ENCODE measurements at places on chromosomes 11 and 22. TPM values are rescaled to one million over a fixed set of nuclear protein-coding genes. Genes with fewer than 3 reads are reported as not detected.

The B3GAT1 gene
- total RNA-seq: not detected

The MAPK8IP1 gene
- 5.8 TPM for total RNA-seq

The UBE4A gene
- 40.5 TPM for total RNA-seq

The TAF6L gene
- 27.2 TPM for total RNA-seq

The KCNQ1 gene
- not detected for total RNA-seq

The DKK3 gene
- 561 TPM for total RNA-seq

The SYT12 gene
- total RNA-seq: 2.6 TPM

The OR51E2 gene
- not detected for total RNA-seq

The IFITM10 gene
- total RNA-seq: 1.9 TPM

The ALDH3B2 gene
- not detected for total RNA-seq

The C22orf15 gene
- total RNA-seq: 1.4 TPM

The MYBPC3 gene
- not detected for total RNA-seq

The SPDYC gene
- total RNA-seq: not detected

The NXPE4 gene
- total RNA-seq: not detected

The CLDN5 gene
- total RNA-seq: 0.86 TPM

The PLAAT3 gene
- 30.2 TPM for total RNA-seq

The LZTR1 gene
- 97.5 TPM for total RNA-seq

The SERPING1 gene
- 11.6 TPM for total RNA-seq

The GRAP2 gene
- not detected for total RNA-seq

The ZNF280A gene
- total RNA-seq: not detected

The PIWIL4 gene
- total RNA-seq: 4.6 TPM

The ANO9 gene
- total RNA-seq: not detected

The RFPL2 gene
- not detected for total RNA-seq

The CWF19L2 gene
- total RNA-seq: 11.7 TPM

The PACSIN3 gene
- total RNA-seq: 18.2 TPM

The OLFML1 gene
- total RNA-seq: 3.4 TPM

The UEVLD gene
- 21.8 TPM for total RNA-seq

The ADM gene
- 440 TPM for total RNA-seq

The ACRV1 gene
- not detected for total RNA-seq

The LRP4 gene
- 8.1 TPM for total RNA-seq

The ARL14EP gene
- total RNA-seq: 23.4 TPM

The PGR gene
- total RNA-seq: 1.5 TPM

The PICALM gene
- total RNA-seq: 440 TPM

The KRTAP5-7 gene
- total RNA-seq: not detected

The KCNJ11 gene
- total RNA-seq: not detected

The SMIM35 gene
- not detected for total RNA-seq

The HARBI1 gene
- total RNA-seq: 4.6 TPM

The IPO7 gene
- 197 TPM for total RNA-seq

The C22orf31 gene
- total RNA-seq: not detected

The NXPE2 gene
- total RNA-seq: 0.07 TPM

The PKDREJ gene
- under 0.01 TPM for total RNA-seq

The H19 gene
- total RNA-seq: 65.2 TPM

The BLID gene
- total RNA-seq: 40.5 TPM

The FDXACB1 gene
- 3.2 TPM for total RNA-seq

The GNB1L gene
- total RNA-seq: 7.9 TPM

The PTPRCAP gene
- 0.17 TPM for total RNA-seq

The C1QTNF4 gene
- total RNA-seq: 0.17 TPM

The UPK2 gene
- total RNA-seq: not detected

The ELFN2 gene
- total RNA-seq: 0.10 TPM

The BRD1 gene
- total RNA-seq: 24.2 TPM

Data from smooth muscle cell of the pulmonary artery (primary cell).